Activated naive CD4-positive, alpha-beta T cell treated with anti-CD3 and anti-CD28 coated beads for 36 hours (primary cell): ENCODE measurements at places on chromosomes 12 and 14. TPM values are rescaled to one million over a fixed set of nuclear protein-coding genes. Genes with fewer than 3 reads are reported as not detected.

The SRGAP1 gene
- 0.02 TPM for total RNA-seq

The NID2 gene
- not detected for total RNA-seq

The CCDC197 gene
- total RNA-seq, result not detected

DNA sequence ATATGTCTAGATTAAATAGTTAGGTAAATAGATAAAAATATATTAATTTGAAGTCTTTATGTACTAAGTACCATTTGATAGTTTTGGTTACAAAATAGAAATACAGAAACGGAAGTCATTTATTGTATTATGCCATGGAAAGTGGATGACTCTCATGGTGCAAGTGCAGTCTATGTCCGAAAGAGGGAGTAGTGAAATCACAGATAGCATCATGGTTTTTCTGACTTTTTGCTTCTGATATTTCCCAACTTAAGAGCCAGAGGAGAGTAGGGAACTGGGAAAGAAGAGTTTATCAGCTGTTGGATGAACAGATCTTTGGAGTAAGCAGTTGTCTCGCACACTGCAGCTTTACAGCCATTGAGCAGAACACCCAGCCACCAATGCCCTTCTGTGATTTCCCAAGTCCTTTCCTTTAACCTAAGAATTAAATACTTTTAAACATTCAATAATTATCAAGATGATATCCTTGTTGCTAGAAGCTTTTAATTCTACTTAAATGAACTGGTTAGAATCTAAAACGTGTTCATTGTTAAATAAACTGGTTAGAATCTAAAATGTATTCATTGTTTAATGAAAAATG is 18.4 kb upstream of the SRGAP1 start:
- no peak for DNase-seq

GRCh38 chr12:107344035-107344808 is 250.9 kb upstream of the CRY1 start:
- no peak for DNase-seq

DNA sequence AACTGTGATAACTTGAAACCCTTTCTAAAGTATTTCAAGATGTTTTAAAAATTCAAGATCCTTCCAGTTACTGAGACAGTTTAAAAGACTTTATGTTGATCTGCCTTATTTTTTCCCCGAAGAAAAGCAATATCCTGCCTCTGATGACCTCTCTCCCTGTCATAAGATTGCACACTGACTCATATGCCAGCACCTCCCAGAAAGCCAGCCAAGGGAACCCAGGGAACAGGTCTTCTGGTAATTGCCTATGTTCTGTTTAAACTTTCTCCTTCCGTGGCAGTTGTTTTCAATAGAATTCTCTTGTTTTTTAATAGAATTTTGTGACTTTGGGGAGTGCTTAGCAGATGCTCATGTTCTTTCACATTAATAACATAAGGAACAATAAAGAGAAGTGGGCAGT is 300.2 kb upstream of the PRKD1 start:
- no peak for DNase-seq

DNA sequence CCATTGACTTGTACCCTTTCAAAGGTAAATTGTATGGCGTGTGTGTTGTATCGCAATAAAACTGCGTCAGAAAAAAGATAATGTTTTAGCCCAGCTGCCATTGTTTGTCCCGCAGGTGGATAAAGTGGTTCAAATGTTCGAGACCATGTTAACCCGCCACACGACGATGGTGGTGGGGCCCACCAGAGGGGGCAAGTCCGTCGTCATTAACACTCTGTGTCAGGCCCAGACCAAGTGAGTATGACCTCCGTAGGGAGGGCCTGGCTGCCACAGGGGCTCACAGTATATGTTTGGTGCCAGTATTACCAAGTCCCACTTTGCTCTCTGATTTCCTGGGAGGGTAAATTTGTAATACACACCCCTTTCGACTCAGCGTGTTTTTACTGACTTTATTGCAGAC is 96.9 kb downstream of the DNAH10 start:
- no peak for DNase-seq

- no peak for DNase-seq
Observed at GRCh38 chr12:66426696-66427095, 124.4 kb downstream of the HELB start.
